ENCODE measurements at places on chromosomes 11 and 22. TPM values are rescaled to one million over a fixed set of nuclear protein-coding genes. Genes with fewer than 3 reads are reported as not detected.

DNA sequence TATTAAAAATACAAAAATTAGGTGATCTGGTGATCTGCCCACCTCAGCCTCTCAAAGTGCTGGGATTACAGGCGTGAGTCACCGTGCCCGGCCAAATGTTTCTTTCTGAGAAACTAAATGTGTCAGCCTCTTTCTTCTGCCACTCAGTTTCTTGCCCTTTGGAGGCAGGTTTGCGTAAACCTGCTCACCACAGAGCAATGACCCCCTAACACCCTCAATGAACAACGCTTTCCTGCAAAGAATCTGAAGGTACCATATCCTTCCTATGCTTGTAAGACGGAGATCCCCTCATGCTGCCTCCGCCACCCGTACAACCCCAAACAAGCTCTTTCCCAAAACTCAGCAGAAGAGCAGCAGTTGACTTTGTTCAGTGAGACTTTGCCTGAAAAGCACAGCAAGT, 38.7 kb upstream of the TTLL12 start:
- peaks cover 23% of the 10 kb centered on the region for H3K4me1 ChIP-seq
- no peak overlapping the region for H3K4me3 ChIP-seq
- H3K27me3 ChIP-seq: peaks cover 5% of the 10 kb centered on the region
- no peak for DNase-seq

- H3K4me3 ChIP-seq: no peak overlapping the region
- H3K27me3 ChIP-seq: no peaks in the 10 kb centered on the region
- H3K4me1 ChIP-seq: no peaks in the 10 kb centered on the region
Observed at GRCh38 chr22:20052309-20053259, 27.5 kb upstream of the DGCR8 start.

The GAL3ST1 gene
- 3.0 TPM for total RNA-seq

The C11orf91 gene
- not detected for total RNA-seq

The GLYAT gene
- not detected for total RNA-seq

GRCh38 chr11:113723787-113724186, 17.7 kb upstream of the TMPRSS5 start:
- no peak overlapping the region for H3K4me3 ChIP-seq
- H3K4me1 ChIP-seq: no peaks in the 10 kb centered on the region
- H3K27ac ChIP-seq: no peak overlapping the region
- peaks cover 3% of the 10 kb centered on the region for H3K36me3 ChIP-seq
- no peaks in the 10 kb centered on the region for H3K27me3 ChIP-seq

The SMC1B gene
- 0.04 TPM for total RNA-seq

DNA sequence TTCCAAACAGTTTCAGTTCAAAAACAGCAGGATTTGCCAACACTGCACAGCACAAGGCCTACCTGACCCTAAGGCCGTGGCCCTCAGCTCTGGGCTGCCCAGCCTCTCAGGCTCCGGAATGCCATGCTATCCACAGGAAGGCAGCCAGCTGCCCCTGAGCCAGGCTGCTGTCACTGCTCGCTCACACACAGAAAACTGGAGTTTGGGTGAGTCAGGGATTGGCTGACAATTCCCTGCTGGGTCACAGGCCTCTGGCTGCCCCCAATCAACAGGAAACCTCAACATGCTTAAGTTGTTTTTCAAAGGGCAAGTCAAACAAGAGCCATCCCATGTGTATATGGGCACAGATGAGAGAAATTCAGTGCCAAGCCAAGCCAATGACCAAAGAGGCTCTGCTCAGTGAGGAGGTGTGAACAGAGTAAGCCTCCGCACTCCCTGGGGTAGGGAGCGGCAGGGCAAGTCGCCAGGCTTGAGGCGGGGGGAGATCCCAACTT, 50.2 kb downstream of the RPL27A start:
- H3K27me3 ChIP-seq: no peaks in the 10 kb centered on the region
- no peak overlapping the region for H3K4me3 ChIP-seq
- DNase-seq: peak; percentile 56
- H3K4me1 ChIP-seq: peaks cover 34% of the 10 kb centered on the region
- peaks cover 52% of the 10 kb centered on the region for H3K36me3 ChIP-seq

GRCh38 chr22:42979606-42980005, 35.3 kb downstream of the PACSIN2 start:
- no peaks in the 10 kb centered on the region for H3K27me3 ChIP-seq
- no peaks in the 10 kb centered on the region for H3K36me3 ChIP-seq
- peaks cover 13% of the 10 kb centered on the region for H3K4me1 ChIP-seq
- no peak overlapping the region for H3K4me3 ChIP-seq

GRCh38 chr11:111209543-111210355, 35.8 kb upstream of the POU2AF2 start:
- no peak overlapping the region for H3K4me3 ChIP-seq
- H3K4me1 ChIP-seq: no peaks in the 10 kb centered on the region
- no peaks in the 10 kb centered on the region for H3K36me3 ChIP-seq
- no peak overlapping the region for H3K27ac ChIP-seq

The CACNA1I gene
- total RNA-seq: 0.04 TPM

Data from muscle of leg (tissue), 16 donors.